ENCODE measurements at places on chromosomes 12 and 14.

GRCh38 chr14:38384741-38385140 lies 128.8 kb upstream of the CLEC14A start:
- DNase-seq = no peak

- DNase-seq = no peak
These were observed 19.0 kb downstream of the ALX1 start for GRCh38 chr12:85299053-85299452.

GRCh38 chr14:76583805-76584204 lies 177.5 kb upstream of the VASH1 start:
- no peak for DNase-seq

DNA sequence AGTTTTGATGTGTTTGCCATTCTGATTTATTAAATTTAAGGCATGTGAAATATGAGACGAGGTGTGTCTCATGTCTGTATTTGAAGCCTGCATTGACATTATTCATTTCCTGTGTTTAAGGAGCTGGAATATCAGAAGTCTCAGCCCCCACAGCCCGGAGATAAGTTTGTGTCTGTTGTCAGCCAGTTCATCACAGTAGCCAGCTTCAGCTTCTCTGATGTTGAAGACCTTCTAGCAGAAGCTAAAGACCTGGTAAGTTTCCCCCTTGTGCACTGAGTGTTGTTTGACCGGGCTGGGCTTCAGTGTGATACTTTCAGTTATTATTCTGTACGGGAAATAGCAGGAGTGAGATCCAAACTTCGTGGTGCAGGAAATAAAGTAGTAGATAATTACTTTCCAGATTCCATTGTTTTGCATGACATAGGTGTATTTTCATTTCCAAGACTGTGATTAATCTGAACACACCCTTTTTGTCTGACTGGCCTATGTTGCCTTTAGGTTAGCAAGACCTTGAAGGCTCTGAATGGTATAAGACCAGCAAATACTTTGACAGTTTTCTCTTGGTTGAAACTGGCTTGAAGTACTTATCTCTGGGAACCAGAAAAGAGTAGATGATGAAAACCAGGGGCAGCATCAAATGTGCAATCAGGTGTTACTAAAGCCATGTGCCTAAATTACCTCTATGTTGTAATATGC lies 101.5 kb downstream of the GPR135 start:
- no peak for DNase-seq

DNA sequence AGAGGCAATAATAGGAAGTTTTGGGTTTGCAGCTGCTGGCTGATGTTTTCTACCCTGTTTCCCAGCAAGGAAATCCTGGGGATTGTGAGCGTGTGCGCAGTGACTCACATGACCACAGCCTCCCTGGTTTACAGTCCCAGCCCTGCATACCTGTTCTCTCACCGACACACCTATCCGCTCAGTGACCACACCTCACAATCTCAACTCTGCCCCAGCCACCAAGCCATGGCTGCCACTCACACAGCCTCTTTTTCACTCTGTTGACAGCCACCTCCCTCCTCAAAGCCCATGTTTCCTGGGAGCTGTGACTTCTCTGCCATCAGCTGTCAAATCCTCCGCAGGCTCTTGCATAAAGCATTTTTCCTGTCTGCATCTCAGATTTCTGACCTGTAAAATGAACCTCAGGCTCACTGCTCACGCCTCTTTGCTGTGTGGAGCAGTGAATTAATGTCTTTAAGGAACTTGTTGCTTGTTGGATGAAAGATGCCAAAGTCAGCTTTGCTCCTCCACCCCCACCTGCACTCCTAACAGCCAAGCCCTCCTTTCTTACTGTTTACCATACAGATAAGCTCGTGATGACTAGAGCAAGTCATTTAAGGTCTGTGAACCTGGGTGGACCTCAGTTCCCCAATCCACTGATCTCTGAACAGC lies 43.5 kb downstream of the B4GALNT3 start:
- DNase-seq = no peak

GRCh38 chr12:106974511-106974910 lies 12.4 kb downstream of the MTERF2 start:
- DNase-seq = no peak

Measured in stimulated activated CD8-positive, alpha-beta memory T cell treated with anti-CD3 and anti-CD28 coated beads, Interleukin-4, amount 100 ng/mL, for 4 hours (primary cell).